Stimulated activated CD4-positive, alpha-beta T cell treated with anti-CD3 and anti-CD28 coated beads, Interleukin-15, amount 100 ng/mL, for 1 hour (primary cell): ENCODE measurements at places on chromosomes 1 and 21.

- DNase-seq = no peak
These were observed 61.2 kb upstream of the ETV3 start for GRCh38 chr1:157199421-157199755.

- DNase-seq = no peak
These were observed 326.0 kb upstream of the RUNX1 start for GRCh38 chr21:35375115-35375514.

DNA sequence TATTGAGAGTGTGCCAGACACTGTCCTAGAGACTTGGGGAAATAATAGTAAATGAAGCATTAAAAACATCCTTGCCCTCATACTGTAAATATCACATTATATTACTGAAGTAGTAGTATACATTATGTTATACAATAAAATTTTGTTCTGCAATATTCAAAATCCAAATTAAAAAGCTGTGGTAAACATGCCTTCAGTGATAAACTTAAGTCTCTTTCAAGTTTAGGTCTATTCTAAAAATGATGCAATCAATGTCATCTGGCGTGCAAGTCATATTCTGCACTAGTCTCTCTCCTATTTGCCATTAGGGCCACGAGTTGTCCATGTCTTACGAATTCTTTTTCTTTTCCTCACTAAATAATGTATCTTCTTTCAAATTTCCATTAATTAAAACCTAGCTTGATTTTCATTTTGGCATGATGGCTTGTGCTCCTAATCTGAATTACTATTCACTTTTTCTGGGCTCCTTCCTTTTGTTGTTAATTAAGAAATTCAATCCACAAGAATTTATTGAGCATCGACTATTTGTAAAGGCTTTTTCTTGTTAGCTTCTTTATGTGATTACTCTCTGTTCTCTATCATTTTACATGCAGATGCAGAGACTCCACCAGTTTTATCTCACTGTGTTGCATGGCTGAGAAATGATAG lies 130.7 kb downstream of the COQ8A start:
- no peak for DNase-seq

DNA sequence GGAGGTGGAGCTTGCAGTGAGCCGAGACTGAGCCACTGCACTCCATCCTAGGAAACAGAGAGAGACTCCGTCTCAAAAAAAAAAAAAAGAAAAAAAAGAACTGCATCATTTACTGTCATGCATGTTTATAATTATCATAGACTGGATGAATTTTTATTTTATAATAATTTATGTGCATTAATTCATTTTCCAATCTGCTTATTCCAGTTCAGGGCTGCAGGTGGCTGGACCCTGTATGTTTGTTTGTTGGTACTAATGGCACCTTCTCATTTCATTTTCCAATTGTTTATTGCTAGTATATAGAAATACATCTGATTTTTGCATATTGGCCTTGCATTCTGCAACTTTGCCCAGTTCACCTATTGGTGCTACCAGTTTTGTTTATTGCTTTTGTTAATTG lies 19.0 kb upstream of the SOX13 start:
- no peak for DNase-seq

GRCh38 chr1:48940962-48941732 lies 164.5 kb upstream of the BEND5 start:
- no peak for DNase-seq

DNA sequence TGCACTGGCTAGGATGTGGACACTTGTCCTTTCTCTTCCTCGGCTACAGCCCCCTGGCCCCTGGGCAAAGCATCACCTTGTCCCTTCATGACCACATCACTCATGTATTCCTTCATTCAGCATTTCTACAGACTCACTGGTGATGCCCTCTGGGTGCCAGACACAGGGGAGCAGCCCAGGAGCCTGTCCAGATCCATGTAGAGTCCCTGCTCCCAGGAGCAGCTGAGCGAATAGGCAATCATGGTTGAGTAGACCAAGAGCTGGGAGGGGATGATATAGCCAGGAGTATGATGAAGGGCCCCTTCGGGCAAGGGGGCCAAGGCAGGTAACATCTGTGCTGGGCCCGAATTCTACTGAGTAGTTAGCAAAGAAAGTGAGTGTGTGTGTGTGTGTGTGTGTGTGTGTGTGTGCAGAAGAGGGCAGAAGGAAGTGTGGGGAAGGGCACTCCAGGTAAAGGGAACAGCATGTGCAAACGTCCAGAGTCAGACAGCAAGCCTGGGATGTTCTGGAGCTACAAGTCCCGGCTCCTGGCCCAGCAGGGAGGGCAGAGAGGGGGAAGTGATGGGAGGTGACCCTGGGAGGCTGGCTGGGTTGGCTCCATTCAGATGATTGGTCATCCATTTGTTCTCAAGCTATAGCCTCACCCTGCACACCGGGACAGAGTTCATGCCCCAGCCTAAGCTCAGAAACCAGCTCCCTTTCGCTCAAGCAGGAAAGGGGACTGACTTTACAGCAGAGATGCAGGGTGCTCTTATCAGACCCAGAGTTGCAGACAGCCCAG lies 21.0 kb upstream of the PIK3CD start:
- DNase-seq = no peak

DNA sequence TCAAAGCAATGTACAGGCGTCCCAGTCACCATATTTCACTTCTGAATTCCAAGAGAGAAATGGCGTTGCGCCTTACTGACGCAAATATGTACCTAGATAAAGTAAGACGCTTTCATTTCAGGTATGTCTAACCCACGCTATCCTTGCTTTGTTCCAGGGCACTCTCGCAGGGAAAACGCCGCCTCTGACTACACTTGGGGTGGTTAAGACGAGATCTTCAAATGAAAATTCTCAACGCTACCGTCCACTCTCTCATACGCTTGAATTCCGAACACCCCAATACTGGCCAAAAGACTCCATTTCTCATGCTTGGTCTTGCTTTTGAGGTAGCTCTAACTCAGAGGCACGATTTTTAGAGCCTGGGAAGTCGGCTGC lies 736 bp upstream of the ZMPSTE24 start:
- no peak for DNase-seq
